Cardiac septum (tissue), 1 donor: ENCODE measurements at places on chromosomes 4 and X.

DNA sequence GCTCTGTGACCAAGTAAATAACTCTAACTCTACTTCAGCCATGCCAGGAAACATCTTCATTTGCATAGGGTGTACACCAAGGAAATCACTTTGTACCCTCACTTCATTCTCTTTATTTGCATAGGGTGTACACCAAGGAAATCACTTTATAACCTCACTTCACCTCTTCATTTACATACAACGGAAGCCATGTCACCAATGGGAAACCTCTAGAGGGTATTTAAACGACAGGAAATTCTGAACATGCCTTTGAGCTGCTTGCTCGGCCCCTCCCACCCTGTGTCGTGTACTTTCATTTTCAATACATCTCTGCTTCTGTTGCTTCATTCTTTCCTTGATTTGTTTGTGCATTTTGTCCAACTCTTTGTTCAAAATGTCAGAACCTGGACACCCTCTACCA, 848.1 kb upstream of the FRG1 start:
- DNase-seq: no peak

- DNase-seq: no peak
Measured at GRCh38 chr4:113106108-113106507, 56.7 kb downstream of the ANK2 start.

DNA sequence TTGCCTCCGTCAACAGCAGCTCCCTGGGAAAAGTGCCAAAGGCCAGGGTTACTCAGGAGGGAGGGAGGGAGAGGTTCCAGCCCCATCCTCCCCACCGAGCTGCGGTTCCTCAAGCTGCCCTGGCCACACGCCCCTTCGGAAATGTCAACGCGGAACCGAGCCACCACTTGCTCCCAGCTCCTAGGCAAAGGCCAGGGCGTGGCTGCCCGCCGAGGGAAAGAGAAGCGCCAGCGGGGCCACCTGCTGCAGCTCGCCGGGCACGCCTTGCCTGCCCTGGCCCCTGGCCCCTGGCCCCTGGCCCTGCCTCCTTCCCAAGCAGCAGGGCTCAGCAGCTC, 15.3 kb downstream of the SLC6A8 start:
- no peak for DNase-seq

- DNase-seq: no peak
Measured at GRCh38 chr4:98612318-98613250, 45.8 kb downstream of the TSPAN5 start.

DNA sequence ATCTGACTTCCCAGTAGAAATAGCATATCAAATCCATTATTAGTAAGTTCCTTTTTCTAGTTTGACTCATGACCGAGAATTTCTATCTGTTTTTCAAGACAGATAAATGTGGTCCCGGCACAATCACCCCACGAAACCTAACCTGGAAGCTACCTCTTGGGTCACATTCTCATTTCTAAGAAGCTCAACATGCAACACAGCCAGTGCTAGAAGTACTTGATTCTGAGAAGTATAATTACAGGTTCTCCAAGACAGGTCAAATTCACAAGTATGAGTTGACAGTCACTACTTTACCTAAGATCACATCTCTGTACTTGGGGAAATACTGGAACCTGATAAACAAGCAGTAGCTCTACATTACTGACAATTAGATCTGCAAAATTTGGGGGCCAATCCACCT, 54.0 kb upstream of the PLAC1 start:
- no peak for DNase-seq

GRCh38 chrX:129523079-129523911, at the start of gene SMARCA1:
Gene SMARCA1, minus strand, starts transcription at chrX:129523490. Its CDS starts 120 bp downstream, at chrX:129523370.
- DNase-seq: no peak

GRCh38 chrX:6067600-6067999, 161.1 kb downstream of the NLGN4X start:
- DNase-seq: no peak

GRCh38 chr4:37517326-37517725, 168.8 kb downstream of the RELL1 start:
- DNase-seq: no peak

GRCh38 chrX:23784470-23785331, 1.7 kb downstream of the SAT1 start:
- DNase-seq: no peak

DNA sequence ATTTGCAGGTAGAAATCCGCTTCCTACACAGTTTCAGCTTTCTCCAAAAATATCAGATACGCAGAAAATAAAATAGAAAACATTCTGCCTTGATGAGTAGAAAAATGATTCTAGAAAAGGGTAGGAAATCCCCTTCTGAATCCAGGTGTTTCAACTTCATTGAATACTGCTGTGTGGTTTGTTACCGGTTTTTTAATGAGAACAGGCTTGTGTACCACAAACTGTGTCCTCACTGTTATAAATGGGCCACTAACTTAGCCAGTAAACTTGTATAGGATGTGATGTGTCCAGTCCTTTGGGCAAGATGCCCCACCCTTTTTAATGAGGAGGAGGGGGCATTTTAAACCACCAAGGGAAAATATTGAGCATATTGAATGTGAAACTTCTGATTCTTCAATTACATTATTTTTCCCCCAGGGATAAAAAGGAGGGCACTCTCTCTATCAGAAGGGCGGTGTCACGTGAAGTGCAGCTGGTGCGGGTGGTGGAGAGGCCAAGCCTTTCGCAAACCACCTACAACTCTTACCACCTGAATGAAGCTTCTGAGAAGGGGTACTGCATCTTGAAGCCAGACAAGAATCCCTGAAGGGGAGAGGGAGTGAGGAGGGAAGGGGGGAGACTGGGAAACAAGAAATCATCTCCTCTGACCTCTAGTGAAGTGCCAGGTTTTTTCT, 4.5 kb downstream of the CXXC4 start:
- DNase-seq: no peak
